Lung (tissue), 17 donors: ENCODE measurements at places on chromosomes 5 and 9. TPM values are rescaled to one million over a fixed set of nuclear protein-coding genes. Genes with fewer than 3 reads are reported as not detected.

GRCh38 chr5:23208959-23209431 is 298.4 kb upstream of the PRDM9 start:
- DNase-seq = peak; percentile 20

DNA sequence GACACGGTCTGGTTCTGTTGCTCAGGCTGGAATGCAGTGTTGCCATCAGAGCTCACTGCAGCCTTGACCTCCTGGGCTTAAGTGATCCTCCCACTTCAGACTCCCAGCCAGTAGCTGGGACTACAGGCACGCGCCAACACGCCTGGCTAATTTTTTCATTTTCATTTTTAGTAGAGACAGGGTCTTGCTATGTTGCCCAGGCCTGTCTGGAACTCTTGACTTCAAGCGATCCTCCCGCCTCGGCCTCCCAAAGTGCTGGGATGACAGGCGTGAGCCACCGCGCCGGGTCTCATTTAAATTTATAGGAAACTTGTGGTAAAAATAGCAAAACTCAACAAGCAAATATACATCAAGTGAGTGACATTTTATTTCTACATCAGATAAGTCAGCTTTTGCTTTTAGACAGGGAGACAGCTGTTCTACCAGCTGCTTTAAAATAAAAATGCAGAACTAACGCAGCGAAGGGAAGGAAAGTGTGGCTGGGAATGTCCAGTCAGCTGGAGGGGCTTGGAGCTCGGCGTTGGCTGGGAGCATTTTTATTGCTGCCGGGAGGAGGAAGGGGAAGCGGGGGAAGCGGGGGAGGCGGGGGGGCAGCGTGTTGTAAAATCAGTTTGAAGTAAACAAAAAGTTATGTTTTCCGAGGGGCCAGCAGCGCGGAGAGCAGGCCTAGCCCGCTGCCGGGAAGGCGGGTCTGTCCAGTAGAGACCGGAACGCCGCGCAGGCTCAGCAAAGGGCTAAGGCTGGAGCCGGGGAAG is 707 bp upstream of the ZFYVE16 start:
- peak; percentile 95 for DNase-seq

POU5F2 gene
- 2.0 TPM for total RNA-seq

DNA sequence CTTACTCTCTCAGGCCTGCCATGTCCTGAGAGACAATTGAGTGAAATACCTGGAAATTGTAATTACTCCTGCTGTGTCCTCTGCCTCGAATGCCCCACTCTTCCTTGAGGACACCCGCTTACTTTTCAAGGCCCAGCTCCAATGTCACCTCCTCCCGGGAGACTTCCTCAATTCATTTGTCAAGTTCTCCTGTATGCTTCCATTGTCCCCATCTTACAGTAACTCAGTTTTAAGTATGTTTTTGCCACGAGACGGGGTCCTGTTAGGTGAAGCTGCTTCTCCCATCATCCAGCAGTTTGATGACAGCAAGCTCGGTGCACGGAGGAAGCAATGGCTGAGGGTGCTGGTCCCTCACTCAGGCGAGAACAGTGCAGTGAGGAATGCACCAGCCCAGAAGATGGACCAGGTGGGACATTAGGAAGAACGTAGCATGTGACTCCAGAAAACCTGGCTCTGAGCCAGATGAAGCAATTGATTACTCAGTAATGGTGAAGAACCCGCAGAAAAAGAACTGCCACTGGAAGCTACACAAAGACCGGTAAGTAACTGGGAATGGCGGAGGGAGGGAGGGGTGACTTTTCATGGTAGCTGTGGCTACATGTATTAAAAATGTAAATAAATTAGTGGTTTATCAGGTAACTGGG is 274.8 kb downstream of the DENND1A start:
- DNase-seq = no peak

MACIR gene
- 5.9 TPM for total RNA-seq

GRCh38 chr5:169656125-169656901 is 19.2 kb downstream of the DOCK2 start:
- no peak for DNase-seq
